ENCODE measurements at places on chromosomes 6 and 20.

DNA sequence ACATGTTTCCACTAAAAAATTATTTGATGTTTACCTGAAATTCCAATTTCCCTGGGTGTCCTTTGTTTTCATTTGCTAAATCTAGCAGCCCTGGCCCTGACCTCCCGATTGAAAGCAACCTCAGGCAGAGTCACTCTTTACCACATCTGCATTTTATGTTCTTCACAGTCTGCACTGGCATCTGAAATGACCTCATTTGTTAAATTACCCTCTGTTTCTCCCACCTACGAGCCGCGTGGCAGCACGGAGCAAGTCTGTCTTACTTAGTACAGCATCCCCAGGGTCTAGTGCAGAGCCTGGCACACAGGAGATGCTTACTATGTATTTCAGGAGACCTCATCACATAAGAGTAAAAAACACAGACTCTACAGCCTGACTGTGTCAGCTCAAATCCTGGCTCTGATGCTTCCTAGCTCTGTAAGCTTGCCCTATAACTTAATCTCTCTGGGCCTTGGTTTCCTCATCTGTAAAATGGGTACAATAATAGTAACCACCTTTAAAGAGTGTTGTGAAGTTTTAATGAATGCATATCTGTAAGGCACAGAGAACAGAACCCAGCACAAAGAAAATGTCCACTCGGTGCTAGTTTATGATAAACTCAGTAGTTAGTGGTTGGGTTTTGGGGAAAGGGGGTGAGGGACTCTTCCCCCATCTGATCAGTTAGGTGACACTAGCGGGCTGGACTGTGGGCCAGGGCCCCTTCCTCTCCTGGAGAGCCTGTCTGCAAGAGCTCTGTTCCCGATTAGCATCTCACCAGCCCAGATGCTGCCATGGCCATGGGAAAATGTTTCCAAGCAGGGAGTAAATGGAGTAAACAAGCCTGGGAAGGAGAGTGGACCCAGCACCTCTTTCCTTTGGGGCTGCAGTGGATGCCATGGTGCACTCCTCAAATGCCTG lies 88.2 kb downstream of the PREX1 start:
- no peak for DNase-seq

- DNase-seq, result no peak
Observed at GRCh38 chr6:55652429-55652828, 73.4 kb upstream of the HMGCLL1 start.

- DNase-seq, result no peak
Observed at GRCh38 chr6:157089851-157090250, 233.5 kb downstream of the TMEM242 start.

DNA sequence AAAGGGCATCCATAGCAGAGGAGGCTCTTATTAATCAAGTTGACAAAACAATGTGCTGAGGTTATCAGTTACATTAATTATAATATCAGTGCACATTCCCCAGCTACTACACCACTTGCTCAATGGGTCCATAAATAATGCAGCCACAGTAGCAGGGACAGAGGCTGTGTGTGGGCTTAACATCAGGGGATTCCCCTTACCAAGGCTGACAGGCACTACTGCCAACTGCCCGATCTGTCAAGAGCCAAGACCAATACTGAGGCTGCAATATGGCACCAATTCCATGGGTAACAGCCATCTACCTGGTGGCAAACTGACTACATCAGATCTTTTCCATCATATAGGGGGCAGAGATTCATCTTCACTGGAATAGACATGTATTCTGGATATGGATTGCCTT lies 22.0 kb downstream of the CD164 start:
- DNase-seq, result no peak

DNA sequence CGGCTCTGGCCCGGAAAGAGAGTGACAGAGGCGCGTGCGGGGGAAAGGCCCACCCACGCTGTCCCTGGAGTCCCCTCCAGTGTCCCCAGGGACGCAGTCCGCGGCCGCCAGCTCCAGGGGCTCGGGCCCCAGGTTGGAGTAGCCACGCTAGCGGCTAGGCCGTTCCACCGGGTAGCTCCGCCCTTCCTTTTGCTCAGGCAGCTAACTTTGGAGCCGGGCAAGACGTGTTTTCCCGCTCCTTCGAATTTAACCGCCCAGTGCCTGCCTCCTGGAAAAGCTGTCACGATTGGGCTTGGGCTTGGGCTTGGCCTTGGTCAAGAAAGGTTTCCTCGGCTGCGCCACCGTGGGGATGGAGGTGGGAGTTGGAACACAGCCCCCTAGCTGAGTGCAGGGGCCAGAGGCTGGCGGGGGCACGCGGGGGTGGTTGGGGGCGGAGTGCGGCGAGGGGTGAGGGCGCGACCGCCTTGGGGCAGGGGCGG lies 4.7 kb downstream of the LINC00237 start:
- DNase-seq, result no peak

DNA sequence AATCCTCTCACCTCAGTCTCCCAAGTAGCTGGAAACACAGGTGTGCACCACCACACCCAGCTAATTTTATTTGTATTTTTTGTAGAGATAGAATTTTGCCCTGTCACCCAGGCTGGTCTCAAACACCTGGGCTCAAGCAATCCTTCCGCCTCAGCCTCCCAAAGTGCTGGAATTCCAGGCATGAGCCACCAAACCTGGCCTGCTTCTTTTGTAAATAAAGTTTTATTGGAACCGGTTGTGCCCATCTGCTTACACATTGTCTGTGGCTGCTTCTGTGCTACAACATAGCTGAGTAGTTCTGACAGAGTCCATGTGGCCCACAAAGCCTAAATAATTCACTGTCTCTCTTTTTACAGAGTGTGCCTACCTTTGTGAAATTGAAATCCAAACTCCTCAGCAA lies 109.7 kb upstream of the NRSN1 start:
- no peak for DNase-seq

- DNase-seq, result no peak
Observed at GRCh38 chr20:61756966-61757677, 308.6 kb downstream of the TAF4 start.

DNA sequence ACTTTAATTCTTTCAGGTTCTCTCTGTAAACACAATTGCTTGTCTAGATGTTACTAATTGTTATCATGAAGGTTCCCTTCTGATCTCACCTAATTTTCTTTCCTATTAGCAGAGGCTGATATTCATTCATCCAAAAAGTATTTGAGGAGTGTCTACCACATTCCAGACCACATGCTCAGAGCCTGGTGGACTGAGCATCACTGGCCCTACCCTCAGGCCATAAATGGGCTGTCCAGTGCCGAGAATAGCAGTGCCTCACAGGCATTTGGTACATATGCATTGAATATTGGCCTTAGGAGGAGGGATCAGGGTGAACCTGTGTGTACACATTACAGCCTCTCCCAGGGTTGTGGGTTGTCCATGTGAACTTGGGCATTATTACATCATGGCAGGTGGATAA lies 40.4 kb upstream of the PRELID3B start:
- no peak for DNase-seq

DNA sequence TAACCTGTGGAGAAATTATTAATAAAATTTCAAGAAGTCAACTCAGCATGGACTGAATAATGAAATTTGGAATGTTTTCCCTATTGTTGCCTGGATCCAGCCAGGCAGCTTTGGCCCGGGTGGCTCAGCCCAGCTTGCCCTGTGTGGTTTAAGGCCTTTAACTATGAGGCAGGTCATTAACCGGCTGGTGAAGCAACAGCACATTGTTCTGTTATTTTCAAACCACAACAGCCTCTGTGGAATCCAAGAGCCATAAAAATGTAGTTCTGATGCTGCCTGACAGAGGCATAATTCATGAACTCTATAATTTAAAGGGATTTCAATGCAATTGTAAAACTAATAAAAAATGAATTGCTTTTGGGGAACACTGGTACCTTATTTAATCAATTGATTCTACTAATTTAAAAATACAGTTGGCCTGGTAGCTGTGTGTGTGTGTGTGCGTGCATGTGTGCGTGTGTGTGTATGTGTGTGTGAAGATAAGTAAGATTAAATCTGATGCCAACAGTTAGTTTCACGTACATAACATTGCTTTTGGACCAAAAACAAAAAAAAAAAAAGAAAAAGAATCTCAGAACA lies 117.7 kb downstream of the RPS12 start:
- DNase-seq, result no peak

GRCh38 chr6:6620766-6621425 lies 32.4 kb downstream of the LY86 start:
- DNase-seq, result no peak

DNA sequence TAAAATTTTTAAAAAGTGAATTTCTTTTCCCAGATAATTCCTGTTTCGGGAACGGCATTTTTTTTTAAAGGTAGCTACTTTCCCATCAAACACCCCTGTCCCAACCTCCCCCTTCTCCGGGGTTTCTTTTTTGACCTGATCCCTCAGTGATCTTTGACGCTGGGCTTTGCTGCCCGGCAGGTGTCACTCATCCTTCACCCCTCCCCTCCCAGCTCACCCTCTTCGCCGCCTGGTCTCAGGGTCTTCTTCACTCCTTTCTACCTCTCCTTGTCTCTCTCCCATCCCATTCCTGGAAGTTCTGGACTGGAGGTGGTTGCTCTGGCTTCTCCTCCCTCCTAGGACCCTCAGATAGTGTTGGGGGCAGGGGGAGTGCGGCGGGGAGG lies 329 bp upstream of the GPR6 start:
- DNase-seq, result no peak

Measured in NCI-H2081 treated with DMSO at 0.1 percent for 48 hours (cell line).